Gastrocnemius medialis (tissue), 4 donors: ENCODE measurements at places on chromosomes 13 and 19.

DNA sequence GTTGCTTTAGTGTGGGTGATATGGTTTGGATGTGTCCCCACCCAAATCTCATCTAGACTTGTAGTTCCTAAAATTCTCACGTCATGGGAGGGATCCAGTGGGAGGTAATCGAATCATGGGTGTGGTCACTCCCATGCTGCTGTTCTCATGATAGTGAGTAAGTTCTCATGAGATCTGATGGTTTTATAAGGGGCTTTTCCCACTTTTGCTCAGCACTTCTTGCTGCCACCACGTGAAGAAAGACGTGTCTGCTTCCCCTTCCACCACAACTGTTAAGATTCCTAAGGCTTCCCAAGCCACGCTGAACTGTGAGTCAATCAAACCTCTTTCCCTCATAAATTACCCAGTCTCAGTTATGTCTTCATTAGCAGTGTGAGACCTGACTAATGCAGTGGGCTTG is 26.0 kb downstream of the OR10H4 start:
- peaks cover 5% of the 10 kb centered on the region for H3K27me3 ChIP-seq
- no peak for DNase-seq
- no peaks in the 10 kb centered on the region for H3K36me3 ChIP-seq
- H3K4me1 ChIP-seq = no peaks in the 10 kb centered on the region
- no peak overlapping the region for H3K4me3 ChIP-seq
- no peak overlapping the region for H3K27ac ChIP-seq

- H3K4me3 ChIP-seq = no peak overlapping the region
- no peaks in the 10 kb centered on the region for H3K27me3 ChIP-seq
Observed at GRCh38 chr13:62061751-62062150, 646.1 kb upstream of the PCDH20 start.

DNA sequence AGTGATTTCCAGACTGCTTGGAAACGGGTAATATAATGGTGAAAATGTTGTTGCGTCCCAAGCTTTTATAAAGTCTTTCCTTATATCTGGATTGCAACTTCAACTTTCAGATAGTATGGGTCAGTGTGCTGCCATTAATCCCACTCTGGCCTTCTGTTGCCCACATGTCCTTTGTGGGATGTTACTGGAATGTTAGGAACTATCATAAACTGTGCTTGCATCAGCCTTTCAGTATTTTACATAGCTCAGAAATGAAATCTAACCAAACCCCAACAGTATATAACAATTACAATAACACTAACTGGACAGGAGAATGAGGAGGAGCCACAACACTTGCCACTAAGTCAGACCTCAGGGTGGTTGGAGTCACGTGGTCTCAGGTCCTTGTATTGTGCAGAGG is 78.9 kb downstream of the LNX2 start:
- no peaks in the 10 kb centered on the region for H3K36me3 ChIP-seq
- no peaks in the 10 kb centered on the region for H3K27me3 ChIP-seq
- H3K27ac ChIP-seq = no peak overlapping the region
- no peak overlapping the region for H3K4me3 ChIP-seq
- DNase-seq = no peak
- H3K4me1 ChIP-seq = no peaks in the 10 kb centered on the region

GRCh38 chr13:99083981-99084380 is 106.1 kb upstream of the DOCK9 start:
- H3K36me3 ChIP-seq = no peaks in the 10 kb centered on the region
- no peak for DNase-seq
- H3K27me3 ChIP-seq = no peaks in the 10 kb centered on the region
- H3K27ac ChIP-seq = no peak overlapping the region
- no peak overlapping the region for H3K4me3 ChIP-seq

DNA sequence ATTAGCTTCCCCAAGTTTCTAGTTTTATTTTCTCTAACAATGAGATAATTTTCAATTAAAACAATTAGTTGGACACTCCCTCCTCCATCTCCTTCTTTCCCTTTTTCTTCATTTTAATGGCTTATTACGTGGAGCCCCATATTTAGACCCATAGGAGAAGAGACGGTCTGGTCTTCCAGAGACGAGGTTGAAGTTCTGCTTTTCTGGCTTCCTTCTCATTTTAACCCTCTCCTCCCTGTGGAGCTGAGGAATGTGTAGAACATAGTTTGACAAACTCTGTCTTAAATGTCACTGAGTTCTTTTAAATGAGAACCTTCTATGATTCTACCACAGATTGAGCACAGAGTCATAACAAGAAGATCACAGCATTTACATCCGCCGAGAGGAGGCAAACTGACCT is 86.8 kb downstream of the EDNRB start:
- H3K4me1 ChIP-seq = no peaks in the 10 kb centered on the region
- no peak for DNase-seq
- no peaks in the 10 kb centered on the region for H3K36me3 ChIP-seq
- no peak overlapping the region for H3K4me3 ChIP-seq

DNA sequence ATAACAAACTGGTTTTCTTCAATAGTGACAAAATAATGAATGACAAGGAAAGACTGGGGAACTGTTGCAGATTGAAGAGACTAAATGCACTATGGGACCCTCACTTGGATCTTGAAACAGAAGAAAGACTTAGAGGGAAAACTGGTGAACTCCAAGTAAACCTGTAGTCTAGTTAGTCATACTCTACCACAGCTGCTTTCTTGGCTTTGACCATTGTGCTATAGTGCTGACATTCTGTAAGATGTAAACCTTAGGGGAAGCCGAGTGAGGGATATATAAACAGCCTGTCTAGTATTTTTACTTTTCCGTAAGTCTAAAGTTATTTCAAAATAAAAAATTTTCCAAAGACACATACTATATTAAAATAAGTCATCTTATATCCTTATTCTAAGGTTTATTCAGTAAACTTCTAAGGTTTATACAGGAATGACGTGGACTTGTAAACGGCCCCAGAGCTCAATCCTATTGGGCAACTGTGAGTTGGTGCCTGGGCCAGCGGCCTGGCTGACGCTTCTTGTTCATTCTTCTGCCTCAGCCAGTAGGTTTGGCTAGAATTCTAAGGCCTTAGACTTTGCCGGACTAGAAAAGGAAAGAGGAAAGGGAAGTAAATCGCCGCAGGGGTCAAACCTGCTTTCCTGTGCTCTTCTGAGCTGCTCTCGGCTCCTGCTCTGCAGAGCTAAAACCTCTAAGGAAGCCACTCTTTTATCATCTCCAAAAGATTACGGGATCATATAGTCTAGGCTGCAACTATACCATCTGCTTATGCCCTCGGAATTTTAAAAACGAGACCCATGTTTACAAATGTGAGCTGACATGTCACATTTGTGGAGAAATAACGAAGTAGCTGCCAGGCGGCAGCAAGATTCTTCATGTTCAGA is 33.6 kb upstream of the UBE2L5 start:
- H3K36me3 ChIP-seq = no peaks in the 10 kb centered on the region
- H3K27me3 ChIP-seq = no peaks in the 10 kb centered on the region
- peak overlapping the region; percentile 31 for H3K27ac ChIP-seq
- DNase-seq = peak; percentile 50
- H3K4me3 ChIP-seq = no peak overlapping the region

DNA sequence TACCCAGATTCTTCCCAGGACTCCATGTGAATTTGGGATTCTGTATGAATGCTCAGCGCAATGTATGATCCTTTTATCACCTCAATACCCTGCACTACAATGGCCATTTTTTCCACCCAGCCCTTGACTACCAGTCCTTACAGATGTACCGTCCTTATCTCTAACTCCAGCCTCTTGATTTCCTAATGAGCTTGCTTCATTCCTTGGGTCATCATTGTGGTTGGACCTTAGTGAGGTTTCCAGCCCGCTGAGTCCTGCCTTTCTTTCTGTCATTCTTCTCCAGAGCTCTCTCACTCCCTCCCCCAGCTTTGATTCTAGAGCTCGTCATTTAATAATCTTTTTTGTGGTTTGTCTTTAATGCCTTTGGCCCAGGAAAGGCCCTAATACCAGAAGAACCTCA is 438.5 kb downstream of the ZNF536 start:
- no peak for DNase-seq
- no peaks in the 10 kb centered on the region for H3K4me1 ChIP-seq
- no peaks in the 10 kb centered on the region for H3K27me3 ChIP-seq
- H3K4me3 ChIP-seq = no peak overlapping the region
- no peaks in the 10 kb centered on the region for H3K36me3 ChIP-seq
- H3K27ac ChIP-seq = no peak overlapping the region

DNA sequence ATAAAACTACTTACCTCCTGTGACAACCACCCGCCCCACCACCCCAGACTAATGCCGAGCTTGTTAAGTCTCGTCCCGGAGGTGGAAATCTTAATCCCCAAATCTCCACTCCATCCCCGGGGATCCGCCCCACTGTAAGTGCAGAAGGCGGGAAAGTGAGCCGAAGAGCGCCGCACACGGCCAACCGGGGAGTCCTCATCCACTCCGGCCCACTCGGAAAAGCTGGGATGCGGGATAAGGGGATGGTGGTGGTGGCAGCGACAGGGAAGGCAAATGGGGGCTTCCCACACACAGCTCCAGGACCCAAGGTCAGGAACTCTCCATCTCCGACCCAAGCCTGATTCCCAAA is 621 bp downstream of the FBL start:
- peak overlapping the region; percentile 78 for H3K4me3 ChIP-seq
- H3K27me3 ChIP-seq = no peaks in the 10 kb centered on the region

- DNase-seq = no peak
- H3K27ac ChIP-seq = no peak overlapping the region
- no peaks in the 10 kb centered on the region for H3K4me1 ChIP-seq
- H3K27me3 ChIP-seq = no peaks in the 10 kb centered on the region
- H3K4me3 ChIP-seq = no peak overlapping the region
- H3K36me3 ChIP-seq = no peaks in the 10 kb centered on the region
Observed at GRCh38 chr19:1658150-1659083, 6.0 kb upstream of the TCF3 start.

DNA sequence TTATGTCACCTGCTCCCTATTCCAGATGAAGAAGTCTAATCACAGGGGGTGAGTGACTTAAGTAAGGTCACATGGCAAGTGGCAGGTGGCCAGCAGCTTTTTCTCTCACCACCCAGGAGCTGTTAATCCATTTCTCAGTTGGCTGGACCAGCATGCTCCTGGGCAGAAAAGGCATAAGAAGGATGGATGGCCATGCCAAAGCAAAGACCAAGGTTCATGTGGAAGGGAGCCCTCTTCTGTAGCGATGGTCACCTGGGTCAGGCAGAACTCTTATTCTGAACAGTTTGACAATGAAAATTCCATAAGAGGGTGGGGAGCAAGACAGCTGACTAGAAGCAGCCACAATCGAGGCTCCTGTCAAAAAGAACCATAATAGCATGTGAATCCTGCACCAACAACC is 538.1 kb downstream of the SUCLA2 start:
- H3K4me3 ChIP-seq = no peak overlapping the region
- no peaks in the 10 kb centered on the region for H3K27me3 ChIP-seq
- DNase-seq = no peak

DNA sequence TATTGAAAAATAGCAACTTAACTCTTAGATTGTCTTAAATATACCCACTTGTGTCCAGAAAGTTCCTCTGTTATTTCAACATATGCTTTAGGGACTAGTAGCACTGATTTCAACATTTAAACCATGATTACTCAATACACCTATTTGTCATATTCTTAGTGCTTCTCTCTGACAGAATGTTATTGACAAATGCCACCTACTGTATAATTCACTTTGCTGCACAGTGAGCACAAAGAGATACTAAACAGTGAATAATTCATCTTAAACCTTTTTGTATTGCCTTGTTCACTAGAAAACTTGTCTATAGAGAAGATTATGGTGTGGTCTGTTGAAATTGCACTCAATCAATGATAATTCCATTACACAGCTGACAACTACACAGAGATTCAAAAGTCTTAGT is 692.6 kb downstream of the PCDH17 start:
- no peaks in the 10 kb centered on the region for H3K27me3 ChIP-seq
- no peaks in the 10 kb centered on the region for H3K4me1 ChIP-seq
- H3K27ac ChIP-seq = no peak overlapping the region
- DNase-seq = no peak
- H3K36me3 ChIP-seq = no peaks in the 10 kb centered on the region

DNA sequence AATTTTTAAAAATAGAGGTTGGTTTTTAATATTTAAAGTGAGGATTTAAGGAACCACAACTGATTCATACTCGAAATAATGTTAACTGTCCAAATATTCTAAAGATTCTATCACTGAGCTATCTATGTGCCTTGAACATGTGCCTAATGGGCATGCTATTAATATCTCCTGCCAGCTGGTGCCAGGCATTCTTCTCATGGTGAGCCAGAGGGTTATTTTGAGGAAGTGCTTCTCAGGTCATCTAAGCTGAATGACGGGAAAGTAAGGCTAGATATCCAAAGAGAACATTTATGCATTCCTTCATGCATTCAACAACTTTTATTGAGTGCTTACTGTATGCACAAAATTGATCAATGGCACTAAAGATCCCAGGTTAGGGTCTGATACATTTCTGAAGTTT is 138.2 kb downstream of the PIBF1 start:
- H3K27ac ChIP-seq = peak overlapping the region; percentile 74
- H3K4me3 ChIP-seq = no peak overlapping the region
- no peaks in the 10 kb centered on the region for H3K27me3 ChIP-seq
- peaks cover 9% of the 10 kb centered on the region for H3K4me1 ChIP-seq

- no peaks in the 10 kb centered on the region for H3K36me3 ChIP-seq
- no peak overlapping the region for H3K4me3 ChIP-seq
- H3K27ac ChIP-seq = no peak overlapping the region
- no peak for DNase-seq
- peaks cover 15% of the 10 kb centered on the region for H3K4me1 ChIP-seq
Observed at GRCh38 chr19:18666317-18666716, 17.2 kb upstream of the CRTC1 start.

- H3K27me3 ChIP-seq = no peaks in the 10 kb centered on the region
- H3K4me3 ChIP-seq = no peak overlapping the region
- DNase-seq = no peak
Observed at GRCh38 chr13:39893808-39894207, 238.3 kb downstream of the COG6 start.

DNA sequence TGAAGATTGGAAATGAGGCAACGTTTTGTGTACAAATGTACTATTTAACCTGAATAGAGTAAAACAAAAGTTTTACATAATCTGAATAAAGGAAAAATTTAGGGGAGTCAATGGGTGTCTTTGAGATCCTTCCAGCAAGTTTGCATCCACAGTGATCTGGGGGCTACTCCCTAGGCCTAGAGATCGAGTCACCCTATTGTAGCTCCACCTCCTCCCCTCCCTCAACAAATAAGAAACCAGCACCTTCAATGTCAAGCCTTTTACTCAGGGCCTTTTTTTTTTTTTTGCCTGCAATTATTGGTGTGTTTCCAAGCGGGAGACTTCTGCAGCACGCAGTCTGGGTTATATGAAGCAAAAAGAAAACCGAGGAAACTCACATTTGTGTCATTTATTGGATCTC is 16.3 kb upstream of the RAP2A start:
- peaks cover 4% of the 10 kb centered on the region for H3K4me1 ChIP-seq
- H3K27ac ChIP-seq = no peak overlapping the region
- H3K4me3 ChIP-seq = no peak overlapping the region
- no peaks in the 10 kb centered on the region for H3K27me3 ChIP-seq
- no peaks in the 10 kb centered on the region for H3K36me3 ChIP-seq
- no peak for DNase-seq
